ENCODE measurements at places on chromosomes 16 and 17.

DNA sequence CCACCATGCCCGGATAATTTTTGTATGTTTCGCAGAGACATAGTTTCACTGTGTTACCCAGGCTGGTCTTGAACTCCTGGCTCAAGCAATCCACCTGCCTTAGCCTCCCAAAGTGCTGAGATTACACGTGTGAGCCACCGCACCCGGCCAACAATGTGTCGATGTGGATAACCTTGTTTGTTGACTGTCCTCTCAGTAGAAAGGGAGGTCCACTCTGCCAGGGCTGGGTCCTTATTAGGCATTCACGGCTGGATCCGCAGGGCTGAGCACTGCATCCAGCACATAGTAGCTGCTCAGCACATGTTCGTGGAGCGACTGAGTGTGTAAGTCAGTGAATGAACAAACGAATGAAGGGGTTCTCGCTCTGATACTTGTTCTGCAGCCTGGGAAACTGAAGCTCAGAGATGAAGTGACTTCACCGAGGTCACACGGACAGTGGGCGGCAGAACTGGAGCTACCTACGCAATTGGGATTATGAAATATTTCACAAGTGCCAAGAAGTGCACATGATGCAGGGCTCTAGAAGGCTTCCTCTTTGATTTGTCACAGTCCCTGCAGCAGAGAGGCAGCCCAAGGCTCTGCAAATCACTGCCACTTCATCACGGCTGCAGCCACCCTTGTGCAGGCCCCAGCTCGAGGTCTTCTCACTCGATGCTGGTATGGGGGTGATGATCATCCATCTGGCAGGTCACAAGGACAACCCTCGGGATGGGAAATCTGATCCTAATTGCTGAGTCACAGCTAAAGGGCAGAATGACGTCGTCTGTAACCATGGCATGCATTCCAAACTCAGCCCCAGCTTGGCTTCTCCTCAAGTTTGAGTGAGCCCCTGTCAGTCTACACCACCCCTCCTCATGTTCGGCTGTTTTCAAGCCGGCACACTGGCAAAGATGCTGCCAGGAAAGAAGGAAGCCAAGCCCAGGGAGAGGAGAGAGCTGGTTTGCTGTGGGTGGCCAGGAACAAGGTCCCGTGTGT lies 28.0 kb upstream of the SNN start:
- peak; percentile 60 for DNase-seq

- peak; percentile 6 for DNase-seq
Measured at GRCh38 chr17:39261286-39261685, 35.5 kb upstream of the STAC2 start.

GRCh38 chr16:79449900-79450299 lies 150.6 kb downstream of the MAF start:
- no peak for DNase-seq

DNA sequence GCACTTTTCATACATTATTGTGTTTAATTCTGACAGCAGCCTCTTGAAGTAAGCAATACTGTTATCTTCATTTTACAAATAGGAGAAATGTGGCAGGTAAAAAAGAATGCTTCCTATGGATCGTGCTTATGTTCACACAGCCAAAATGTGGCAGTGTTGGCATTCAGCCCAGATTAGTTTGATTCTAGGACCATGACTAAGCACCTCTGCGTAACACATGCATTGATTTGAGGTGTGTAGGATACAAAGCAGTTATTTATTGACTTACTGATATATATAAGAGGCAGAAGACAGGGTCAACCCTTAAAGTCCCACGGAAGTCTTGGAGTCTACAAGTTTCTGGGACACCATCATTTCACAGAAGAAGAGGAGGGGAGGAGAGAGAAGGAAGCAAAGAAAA lies 1144.4 kb upstream of the GOT2 start:
- peak; percentile 10 for DNase-seq

GRCh38 chr16:78177987-78178386 lies 78.5 kb downstream of the WWOX start:
- DNase-seq: peak; percentile 31

- DNase-seq: no peak
Measured at GRCh38 chr16:87696726-87697125, 69.1 kb downstream of the KLHDC4 start.

DNA sequence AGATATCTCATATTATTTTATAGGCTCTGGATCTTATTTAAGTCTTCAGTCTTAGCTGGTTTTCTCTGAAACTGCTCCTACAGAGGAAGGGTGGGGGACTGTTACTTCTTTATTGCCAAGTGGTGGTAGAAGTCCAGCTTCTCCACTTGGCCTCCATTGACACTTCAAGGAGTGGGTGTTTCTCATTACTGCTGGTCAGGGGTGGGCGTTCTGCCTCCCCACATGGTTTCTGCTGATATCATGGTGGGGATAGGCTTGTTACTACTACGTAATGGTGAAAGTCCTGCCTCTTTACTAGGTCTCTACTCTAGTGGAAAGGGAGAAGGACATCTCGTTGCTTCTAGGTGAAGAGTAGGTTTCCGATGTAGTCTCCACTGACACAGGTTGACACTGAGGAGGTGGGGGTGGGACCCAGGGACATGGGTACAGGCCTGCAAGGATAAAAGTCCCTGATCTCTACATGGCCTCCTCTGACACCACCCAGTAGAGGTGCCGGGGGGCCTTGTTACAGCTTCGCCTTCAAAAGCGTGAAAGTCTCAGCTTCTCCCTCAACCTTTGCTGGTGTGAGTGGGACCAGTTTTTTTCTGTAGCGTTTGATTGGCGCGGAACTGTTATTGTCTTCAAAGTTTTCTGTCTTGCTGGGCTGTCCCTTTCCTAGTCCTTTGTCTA lies 20.3 kb downstream of the PRAC1 start:
- DNase-seq: no peak

- DNase-seq: no peak
Measured at GRCh38 chr17:41098042-41098441, at the start of gene KRTAP4-8. Gene KRTAP4-8 (minus strand): TSS chr17:41098142. CDS start chr17:41098084, 58 bp downstream.

- peak; percentile 90 for DNase-seq
Measured at GRCh38 chr16:78551487-78552085, 452.1 kb downstream of the WWOX start.

DNA sequence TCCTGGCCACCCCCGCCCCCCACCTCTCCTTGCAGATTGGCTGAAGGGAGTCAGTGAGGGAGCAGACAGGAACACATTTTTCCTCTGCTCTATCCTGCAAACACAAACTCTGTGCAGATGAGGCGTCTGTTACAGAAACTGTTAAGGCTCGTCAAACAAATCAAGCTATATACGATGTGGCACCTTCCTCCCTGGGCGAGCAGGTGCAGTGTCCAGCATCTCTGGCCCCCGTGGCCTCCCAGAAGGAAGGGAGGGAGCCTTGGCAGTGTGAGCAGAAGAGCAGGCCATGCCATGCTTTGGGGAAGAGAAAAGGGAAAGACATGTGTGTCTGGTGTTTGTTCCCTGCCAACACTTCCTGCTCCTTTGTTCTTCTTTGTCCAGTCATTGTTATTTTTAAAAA lies 267.8 kb downstream of the UTP18 start:
- no peak for DNase-seq

All from NCI-H510A (cell line).